8988T (cell line): ENCODE measurements at places on chromosomes 7 and 10.
A peak's percentile ranks its signal among the peaks of the same experiment; 100 is the strongest.

DNA sequence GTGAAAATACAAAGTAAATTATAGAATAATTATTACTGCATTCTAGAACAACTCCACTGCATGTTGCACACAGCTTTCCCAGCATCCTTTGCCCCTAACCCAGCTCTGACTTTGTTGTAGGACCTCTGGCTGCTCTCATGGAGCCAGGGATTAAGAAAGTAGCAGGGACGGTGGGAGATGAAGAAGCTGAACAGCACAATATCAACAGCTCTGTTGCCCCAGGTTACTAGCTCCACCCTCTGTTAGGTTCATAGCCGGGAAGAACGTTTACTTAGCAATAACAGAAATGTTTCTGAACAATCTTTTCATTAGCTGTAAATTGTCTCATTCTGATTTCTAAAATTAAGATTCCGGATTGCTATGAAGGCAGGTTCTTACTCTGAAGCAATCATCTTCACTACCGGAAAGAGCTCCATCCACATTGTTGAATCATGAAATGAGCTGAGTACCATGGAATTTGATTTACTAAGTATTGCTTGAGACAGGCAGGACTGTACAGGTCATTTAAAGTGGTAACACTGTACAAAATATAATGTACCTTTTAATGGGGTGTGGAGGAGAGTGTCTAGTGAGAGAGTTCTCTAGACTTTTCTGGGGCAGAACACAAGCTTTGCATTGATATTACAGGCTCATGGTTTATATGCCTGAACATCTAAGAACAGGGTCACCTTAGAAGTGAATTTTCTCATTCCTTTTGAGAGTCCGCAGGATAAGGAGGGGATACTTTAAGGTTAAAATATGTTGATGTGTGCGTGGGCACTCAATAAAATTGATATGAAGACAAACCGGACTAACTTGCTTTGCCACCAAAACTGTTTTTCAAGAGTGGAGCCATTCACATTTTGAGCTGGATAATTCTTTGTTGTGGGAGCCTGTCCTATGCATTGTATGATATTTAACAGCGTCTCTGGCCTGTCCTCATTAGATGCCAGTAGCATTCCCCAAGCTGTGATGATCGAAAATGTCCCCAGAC lies 20.8 kb upstream of the RAB18 start:
- peak; percentile 10 for DNase-seq

DNA sequence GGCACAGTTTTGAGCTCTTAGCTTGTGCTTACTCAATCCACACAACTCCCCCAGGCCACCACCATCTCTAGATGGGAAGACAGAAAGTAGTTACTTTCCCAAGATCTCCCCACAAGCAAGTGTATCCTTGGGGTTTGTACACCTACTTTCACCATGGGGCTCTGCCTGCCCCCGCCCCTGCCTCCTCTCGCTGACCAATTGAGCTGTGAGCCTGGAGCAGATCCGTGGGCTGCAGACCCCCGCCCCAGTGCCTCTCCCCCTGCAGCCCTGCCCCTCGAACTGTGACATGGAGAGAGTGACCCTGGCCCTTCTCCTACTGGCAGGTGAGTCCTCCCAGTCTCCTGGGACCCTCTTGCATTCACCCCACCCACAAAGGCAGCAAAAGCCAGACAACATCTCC lies 2.0 kb downstream of the FXYD4 start:
- no peak for DNase-seq

DNA sequence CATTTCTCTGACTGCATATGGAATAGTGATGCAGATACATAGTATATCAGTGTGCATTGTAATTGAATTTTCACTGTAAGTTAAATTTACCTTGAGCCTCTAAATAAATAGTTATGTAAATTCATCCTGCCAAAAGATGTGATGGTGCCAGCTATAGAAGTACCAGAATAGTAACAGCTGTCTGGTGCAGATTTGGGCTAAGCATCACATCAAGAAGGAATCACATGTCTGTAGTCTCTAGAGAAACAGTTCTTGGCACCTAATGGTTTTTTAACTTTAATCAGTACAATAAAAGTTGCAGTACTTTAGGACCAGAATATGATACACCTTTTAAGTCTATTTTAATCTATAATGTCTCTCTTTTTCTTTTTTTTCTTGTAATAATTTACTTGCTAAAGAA lies 17.4 kb downstream of the PLEKHA1 start:
- DNase-seq: no peak

DNA sequence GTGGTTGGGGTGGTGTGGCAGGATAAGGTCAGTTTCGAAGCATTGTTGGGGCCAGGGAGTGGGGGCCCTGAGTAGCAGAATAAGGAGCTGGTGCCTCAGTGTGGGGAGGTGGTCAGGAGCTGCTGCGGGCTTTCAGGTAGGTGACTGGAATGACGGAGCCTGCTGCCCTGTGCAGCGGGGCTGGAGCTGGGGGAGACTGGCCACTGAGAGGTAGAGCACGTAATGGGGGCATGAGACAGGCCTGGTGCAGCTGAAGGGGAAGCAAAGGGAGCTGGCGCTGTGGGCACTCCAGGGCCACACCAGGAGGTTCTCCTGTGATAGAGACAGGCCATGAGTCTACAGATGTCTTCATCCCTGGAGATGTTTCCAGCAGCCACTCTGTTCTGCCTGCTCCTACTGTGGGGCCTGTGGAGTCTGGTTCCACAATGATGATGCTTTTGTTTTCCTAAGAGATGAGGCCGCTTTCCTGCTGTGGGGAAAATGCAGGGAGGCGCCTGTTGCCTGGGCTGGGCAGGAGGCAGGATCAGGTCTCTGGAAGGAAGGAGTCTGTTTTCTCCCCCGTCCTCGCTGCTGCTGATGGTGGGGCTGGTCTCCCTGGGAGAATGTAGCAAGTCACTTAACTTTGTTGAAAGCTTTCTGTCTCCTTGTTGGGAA lies 31.1 kb downstream of the NUB1 start:
- DNase-seq: no peak

- no peak for DNase-seq
These were observed 36.0 kb upstream of the PDGFA start for GRCh38 chr7:555551-556160.

- DNase-seq: no peak
These were observed 408.5 kb upstream of the POT1 start for GRCh38 chr7:125338110-125338509.

- DNase-seq: no peak
These were observed 133.8 kb upstream of the CCDC6 start for GRCh38 chr10:60040014-60040662.

- DNase-seq: no peak
These were observed 197.4 kb upstream of the PRPS1L1 start for GRCh38 chr7:18225067-18225466.

- no peak for DNase-seq
These were observed 295.6 kb downstream of the DPP6 start for GRCh38 chr7:154347700-154348266.

DNA sequence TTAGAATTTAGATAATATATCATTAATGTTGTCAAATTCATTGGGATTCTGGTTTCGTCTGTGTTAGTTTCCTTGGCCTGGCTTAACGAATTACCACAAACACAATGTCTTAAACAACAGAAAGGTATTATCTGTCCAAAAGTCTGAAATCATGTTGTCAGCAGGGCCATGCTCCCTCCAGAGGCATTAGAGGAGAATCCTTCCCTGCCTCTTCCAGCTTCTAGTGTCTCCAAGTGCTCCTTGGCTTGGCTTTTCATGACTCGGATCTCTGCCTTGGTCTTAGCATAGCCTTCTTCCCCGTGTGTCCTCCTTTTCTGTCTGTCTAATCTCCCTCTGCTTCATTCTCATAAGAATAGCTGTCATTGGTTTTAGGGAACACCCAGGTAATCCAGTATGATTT lies 482.5 kb downstream of the SEMA3D start:
- no peak for DNase-seq

DNA sequence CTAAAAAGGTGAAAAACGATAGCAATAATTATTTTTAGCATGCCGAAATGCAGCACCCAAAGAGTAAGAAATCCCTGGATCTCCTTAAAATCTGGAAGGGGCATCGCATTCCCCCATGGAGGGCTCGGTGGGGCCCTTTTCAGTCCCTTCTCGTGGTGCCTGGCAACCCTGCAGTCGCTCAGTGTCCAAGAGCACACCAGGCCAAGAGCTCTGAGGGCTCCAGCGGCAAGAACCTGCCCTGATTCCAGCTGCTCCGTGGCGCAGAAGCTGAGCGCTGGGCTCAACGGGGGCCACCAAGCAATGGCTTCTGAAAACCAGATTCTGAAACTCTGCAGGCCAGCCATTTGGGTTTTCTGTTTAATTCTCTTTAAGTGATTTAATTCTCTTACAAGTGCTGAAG lies 131.2 kb downstream of the PRKAG2 start:
- no peak for DNase-seq

DNA sequence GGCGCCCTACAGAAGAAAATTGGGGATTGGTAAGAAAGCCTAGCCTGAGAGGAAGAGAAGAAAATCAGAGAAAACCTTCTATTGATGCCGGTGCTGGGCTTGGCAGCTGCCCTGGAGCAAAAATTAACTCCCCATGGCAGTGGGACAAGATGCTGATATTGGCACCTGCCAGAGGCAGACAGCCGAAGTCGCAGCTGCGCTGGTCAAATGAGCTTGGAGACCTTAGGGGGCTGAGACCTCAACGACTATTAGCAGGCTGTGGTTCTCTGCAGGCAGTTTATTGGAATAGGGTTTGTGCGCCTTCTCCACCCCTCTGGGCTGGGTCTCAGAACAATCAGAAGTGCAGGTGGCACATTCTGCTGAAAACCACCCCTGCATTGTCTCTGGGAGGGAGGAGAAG lies 213.7 kb downstream of the GFRA1 start:
- DNase-seq: no peak

GRCh38 chr10:11018855-11019631 lies 1.4 kb downstream of the CELF2 start:
- DNase-seq: no peak

DNA sequence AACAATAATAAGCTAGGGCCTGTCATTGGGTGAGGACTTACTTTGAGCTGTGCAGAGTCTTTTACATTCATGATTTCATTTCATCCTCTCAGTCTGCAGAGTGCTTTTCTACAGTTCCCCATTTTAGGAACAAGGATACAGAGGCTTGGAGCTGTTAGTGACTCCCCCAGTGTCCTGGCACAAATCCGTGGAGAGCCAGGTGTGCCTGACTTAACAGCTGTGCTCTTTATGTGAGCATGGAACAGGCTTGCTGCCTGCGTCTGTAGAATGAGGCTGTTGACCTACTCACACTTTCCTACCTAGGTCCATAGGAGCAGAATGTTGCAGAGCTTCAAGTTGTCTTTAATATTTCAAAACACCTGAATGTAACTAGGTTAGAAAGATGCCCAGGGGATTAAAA lies 50.4 kb upstream of the BTBD16 start:
- DNase-seq: no peak

- DNase-seq: no peak
These were observed 142.6 kb upstream of the CAV2 start for GRCh38 chr7:116356979-116357378.

DNA sequence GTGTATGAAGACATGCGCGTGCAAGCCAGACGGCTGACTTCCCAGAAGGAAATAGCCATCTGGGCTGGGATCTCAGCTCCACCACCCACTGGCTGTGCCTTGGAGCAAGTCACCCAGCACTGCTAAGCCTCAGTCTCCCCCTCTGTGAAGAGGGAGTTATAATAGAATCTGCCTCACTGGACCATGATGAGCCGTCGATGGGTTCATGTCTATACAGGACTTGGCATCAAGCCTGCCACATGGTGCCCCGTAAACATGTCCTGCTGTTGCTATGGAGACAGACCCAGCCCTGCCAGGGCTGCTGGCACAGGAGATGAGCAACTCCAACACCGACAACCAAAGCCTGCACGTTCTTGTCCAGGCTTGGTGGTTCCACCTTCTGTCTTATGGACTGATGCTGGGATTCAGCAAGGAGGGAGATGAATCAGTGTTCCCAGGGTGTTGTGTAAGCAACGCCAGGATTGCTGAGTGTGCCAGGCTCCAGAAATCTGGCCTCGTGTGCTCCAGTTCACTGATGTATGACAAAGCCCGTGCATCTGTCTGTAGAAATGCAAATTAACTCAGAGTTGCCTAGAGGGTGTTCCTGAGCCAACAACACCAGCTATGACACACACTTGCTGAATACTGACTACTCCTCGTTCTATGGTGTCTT lies 5.6 kb downstream of the GPR15LG start:
- no peak for DNase-seq

DNA sequence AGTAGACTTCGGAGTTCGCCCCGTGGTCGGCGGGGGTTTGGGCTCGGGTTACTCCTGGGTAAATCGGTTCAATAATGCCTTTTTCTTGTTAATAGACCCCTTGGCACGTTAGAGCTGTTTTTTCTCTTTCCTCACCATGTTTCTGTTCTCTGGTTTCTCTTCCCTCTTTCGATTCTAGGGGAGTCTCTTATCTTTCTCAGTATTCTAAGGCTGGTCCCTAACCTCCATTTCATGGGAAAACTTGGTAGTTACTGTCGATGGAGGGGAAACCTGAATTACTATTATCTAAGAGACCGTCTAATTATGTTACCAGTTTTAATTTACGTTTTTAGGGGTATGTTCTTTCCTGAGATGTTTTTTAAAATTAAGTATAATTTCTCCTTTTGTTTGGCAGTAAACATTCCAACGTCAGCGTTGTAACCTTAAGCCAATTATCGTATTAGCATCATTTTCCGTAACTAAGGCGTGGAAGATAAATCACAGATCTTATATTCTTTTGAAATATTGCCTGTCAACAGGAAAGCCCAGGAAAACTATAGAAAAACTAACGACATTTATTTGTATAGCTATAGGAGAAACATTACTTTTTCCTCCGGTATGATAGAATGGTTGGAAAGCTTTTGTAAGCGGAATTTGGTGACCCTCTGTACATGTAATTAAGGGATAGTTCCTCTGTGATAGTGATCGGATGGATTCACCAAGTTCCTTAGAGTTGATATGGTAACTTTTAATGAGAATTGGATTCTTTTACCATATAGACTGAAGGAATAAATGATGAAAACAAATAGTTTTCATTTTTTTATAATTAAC lies 847 bp downstream of the BTAF1 start:
- DNase-seq: no peak

DNA sequence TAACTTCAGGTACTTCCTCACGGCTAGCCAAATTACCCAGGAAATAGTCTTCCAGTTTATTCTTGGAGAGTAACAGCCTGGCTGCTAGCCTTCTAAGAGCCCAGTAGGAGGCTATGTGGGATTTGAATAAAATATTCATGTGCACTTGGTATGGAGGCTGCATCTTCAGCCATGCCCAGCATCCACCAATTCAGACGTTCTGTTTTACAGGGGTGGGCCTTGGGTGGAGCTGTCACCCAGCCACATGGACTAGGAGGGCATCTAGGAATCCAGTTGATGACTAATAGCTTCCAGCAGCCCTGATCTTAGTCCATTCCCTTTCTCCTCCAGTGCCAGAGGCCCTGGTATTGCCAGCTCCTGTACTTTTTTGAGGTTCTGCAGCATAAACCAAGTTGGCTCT lies 66.3 kb upstream of the ZRANB1 start:
- DNase-seq: no peak

GRCh38 chr10:71378336-71379117 lies 18.2 kb upstream of the CDH23 start:
- no peak for DNase-seq

DNA sequence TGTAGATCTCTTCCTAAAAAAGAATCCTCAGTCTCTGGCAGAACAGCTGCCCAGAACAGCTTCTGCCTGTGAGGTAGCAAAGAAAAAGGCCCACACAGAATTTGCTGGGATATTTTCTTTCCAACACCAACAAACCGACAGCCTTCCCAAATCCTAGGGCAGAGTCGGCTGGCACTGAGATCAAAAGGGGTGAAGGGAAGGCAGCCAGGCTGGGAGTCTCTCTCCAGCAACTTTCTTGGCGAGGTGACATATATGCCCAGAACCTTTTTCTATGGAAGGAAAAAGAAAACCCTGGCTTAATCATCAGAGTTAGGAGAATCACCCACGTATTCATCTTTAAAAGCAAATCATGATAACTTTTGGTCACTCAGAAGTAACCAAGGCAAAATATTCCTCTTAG lies 279.6 kb downstream of the DNAJB6 start:
- no peak for DNase-seq

- no peak for DNase-seq
These were observed 9.7 kb downstream of the DYNC1I1 start for GRCh38 chr7:95781961-95782586.
